ENCODE measurements at places on chromosomes 4 and X. TPM values are rescaled to one million over a fixed set of nuclear protein-coding genes. Genes with fewer than 3 reads are reported as not detected.

POF1B gene
- total RNA-seq: 1.4 TPM

DNA sequence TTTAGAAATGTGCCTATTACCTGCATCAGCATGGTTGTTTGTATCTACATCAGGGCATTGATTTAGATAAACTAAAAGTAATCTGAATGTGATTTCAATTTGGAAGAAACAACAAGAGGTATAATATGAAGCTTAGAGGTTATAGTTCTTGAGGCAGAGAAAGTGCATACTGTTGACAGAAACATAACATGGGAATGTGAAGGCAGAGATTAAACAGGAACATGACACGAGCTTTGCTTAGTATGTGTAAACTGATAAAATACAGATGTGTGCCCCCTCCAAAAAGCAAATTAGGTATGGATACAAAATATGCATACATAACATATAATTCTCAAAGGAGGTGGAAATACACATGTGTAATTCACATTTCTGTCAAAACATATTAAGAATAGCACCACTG, 1180.2 kb upstream of the ADGRL3 start:
- no peak for DNase-seq

RBMX2 gene
- 11.6 TPM for total RNA-seq

DNA sequence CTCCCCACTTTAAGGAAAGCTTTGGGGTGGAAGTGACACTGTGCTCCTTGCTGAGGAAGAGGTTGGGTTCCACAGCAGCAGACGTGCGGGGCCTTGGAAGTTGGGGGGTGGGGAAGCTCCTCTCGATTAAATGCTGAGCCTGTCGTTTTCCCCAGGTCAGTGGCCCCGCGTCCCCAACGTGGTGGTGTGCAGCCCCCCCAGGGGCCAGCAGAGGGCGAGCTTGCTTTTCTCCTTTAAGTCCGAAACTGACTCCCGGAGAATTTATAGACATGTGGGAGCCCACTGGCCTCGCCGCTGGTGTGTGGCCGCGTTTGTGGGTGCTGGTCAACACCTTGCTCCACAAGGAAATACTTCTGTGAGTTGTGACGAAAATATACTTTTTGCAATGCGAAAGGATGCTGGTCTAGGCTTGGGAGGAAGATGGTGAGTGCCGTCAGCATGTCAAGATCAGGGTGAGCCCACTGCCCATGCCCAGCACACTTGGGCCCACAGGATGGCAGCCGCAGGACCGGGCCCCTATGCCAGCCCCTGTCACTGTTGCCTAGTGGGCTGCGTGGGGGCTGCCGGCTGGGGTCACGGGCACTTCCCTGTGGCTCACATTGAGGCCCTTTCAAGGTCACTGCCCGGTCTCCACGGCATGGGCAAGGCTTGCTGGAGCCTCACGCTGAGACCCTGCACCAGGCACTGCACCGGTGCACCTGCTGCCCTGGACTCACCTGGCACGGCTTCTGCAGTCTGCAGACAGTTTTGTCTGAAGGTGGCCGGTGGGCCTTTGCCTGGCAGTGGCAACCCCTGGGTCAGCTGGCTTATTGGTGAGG, 9.4 kb downstream of the UVSSA start:
- DNase-seq: peak; percentile 41

UGT2A3 gene
- not detected for total RNA-seq

GRCh38 chr4:5470318-5471198, 237.8 kb downstream of the EVC2 start:
- no peak for DNase-seq
